SW 1271 (cell line): ENCODE measurements at places on chromosomes 7 and 10.
A peak's percentile ranks its signal among the peaks of the same experiment; 100 is the strongest.

DNA sequence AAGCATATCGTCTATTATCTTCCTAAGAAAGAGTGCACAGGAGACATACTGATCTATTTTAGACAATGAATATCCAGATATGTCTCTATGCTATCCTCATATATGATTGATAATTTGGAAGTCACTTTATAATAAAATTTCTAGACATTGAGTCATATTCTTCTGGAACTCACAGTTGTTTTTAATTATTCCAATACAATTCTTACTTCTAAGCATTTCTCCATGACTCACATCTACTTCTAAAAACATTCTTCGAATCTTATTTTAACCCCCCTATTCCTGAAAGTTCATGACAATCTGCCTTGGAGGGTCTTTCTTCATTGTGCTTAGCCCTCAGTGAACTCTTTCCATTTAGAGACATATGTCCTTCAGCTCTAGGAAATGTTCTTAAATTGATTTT is 368.1 kb downstream of the MDFIC start:
- DNase-seq, result no peak

DNA sequence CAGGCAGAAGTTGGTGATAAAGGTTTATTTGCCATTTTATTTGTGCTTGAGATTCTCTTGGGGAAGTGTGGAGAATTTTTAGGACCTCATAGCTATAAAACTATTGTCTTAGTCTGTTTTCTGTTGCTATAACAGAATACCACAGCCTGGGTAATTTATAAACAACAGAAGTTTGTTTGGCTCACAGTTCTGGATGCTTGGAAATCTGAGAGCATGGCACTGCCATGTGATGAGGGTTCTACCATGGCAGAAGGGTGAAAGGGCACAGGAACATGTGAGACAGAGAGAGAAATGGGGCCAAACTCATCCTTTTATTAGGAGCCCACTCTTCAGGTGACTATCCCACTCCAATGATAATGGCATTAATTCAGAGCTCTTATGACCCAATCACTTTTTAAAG is 12.3 kb downstream of the SUN3 start:
- no peak for DNase-seq

- DNase-seq, result no peak
Observed at GRCh38 chr7:22671177-22671879, 55.7 kb upstream of the IL6 start.

- no peak for DNase-seq
Observed at GRCh38 chr7:140249036-140249806, 72.4 kb upstream of the KDM7A start.

DNA sequence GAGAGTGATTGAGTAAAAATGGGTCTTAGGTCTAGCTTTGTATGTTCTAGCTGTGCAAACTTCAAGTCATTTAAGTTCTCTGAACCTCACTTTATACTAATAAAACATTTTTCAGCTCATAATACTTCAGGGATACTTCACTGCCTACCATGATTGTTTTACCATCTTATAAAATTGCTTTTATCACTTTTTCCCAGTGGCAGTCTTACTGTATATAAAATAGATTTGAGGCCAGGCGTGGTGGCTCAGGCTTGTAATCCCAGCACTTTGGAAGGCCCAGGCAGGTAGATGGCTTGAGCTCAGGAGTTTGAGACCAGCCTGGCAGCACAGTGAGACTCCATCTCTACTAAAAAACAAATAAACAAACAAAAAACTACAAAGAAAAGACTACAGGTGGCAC is 17.4 kb downstream of the FGL2 start:
- DNase-seq, result no peak

DNA sequence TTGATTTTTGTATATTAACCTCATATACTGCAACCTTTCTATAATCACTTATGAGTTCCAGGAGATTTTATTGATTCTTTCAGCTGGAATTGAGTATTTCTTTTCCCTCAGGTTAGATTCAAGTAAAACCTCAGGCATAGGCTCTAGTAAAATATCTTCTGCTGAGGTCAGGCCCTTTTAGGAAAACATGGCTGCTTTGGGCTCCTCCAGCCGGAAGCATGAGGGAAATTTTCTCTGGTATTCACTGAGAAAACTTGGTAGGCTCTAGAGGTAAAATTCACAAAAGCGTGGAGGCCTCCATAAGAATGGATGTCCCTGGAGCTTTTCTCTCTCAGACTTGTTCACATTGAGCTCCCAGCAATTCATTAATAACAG is 56.7 kb downstream of the AKR1E2 start:
- no peak for DNase-seq

DNA sequence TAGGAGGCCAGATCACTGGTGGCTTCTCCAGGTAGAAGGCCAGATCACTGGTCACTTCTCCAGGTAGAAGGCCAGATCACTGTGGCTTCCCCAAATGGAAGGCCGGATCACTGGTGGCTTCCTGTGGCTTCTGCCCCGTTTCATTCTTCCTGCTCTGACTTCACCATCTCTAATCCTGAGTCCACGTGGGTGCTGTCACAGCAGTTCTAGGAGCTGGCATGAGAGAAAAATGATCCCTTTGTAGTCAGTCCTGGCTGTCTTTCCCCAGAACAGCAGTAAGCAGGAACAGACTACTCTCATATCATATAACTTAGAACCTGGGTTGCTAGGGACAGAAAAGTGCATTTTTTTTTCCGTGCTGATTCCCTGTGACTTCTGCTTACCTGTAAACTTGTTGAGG is 90.9 kb downstream of the ACTR3B start:
- no peak for DNase-seq

DNA sequence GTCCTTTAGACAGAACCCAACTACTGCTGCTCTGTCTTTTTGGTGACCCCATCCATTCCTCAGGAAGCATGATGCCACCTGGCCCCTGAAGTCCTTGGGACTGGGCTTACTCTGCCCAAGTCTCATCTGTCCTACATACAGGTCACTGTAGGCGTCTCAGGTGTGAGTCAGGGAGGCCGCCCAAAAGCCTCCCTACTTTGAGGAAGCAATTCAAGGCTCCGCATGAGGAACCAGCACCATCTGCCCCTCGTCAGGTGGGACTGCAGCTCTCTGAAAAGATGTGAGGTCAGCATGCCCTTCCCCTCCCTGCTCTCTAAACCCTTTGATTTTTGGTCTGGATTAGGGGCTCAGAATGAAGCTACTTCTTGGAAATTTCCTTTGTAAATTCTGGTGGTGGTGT is 354.8 kb downstream of the CXCL12 start:
- DNase-seq, result no peak

DNA sequence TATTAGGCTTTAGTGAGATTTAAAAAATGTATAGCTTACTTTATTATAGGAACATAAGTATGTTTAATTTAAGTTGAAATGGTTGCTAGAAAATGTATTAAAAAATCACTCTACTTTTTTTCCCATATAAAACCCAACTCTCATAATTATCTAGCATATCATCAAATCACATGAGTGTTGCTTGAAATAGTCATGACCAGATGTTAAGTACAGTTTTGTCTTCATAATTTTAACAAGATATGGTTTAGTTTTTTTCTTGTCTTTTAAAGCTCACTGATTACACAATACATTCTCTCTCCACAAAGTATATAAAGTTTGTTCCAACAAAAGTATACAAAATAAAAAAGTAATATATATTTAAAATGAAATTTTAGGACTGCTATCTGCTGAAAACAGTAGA is 82.8 kb downstream of the HGF start:
- DNase-seq, result no peak

GRCh38 chr7:78178319-78178718 is 379.7 kb downstream of the PHTF2 start:
- no peak for DNase-seq

DNA sequence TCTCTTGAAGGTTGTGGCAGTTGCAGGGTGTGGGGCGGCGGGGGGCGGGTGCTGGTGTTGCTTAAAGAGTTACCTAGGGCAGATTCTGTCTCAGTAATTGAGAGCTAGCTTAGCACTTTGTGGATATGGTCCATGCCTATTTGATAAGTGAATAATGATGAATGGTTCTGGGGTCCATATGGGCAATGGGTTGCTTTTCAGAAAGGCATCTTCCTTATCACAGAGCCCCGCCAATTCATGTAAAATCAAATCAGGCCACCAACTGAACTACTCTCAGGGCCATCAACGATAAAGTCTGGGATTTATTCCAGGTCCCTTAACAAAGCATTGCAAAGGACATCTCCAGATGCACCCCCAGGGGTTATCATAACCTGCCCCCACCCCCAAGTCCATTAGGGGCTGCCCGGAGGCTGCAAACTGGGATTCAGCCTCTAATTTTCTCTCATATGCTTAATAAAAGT is 1.8 kb upstream of the PRRT4 start:
- DNase-seq, result no peak

- DNase-seq, result peak; percentile 83
Observed at GRCh38 chr10:77350711-77351119, 286.9 kb downstream of the KCNMA1 start.

DNA sequence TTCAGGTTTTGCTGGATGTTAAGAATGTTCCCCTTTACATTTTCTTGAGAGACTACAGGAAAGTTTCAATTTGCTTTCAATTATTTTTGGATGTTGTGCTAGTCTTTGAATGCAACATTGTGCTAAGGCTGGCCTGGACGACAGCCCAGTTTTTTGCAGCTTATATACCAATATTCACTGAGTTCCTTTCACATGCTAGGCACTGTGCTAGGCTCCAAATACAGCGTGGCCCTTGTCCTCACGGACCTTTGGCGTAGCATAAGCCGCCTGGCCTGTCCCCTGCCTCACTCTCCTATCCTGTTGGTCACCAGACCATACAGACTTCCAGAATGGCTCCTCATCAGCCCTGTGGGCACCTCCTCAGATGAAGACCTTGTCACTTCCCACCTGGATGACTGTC is 19.5 kb upstream of the HSPA12A start:
- DNase-seq, result no peak

- DNase-seq, result no peak
Observed at GRCh38 chr10:34098821-34099567, 716.1 kb downstream of the PARD3 start.
